ENCODE measurements at places on chromosomes 2 and 18.

- DNase-seq = peak; percentile 41
Observed at GRCh38 chr2:6917761-6918421, 679 bp downstream of the RNF144A start.

- DNase-seq = no peak
Observed at GRCh38 chr18:22753130-22753831, 179.8 kb upstream of the RBBP8 start.

- no peak for DNase-seq
Observed at GRCh38 chr2:165528691-165529090, 59.2 kb downstream of the CSRNP3 start.

DNA sequence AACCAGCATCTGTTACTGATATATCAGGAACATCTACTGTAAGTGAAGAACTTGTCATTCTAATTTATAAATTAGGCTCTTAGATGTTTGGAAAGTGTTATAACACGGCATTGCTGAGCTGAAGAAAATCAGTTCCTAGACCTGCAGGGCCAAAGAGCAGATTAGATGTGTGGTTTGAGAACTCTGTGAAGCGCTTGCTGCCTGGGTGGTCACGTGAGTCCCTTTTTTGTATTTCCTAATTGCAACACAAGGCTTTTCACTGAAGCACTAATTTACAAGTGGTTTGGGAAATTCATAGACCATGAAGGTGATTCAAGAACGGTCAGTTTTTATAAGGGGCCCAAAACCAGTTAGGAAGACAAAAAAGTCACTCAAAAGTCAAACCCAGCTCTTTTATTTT lies 106.9 kb upstream of the SP3 start:
- peak; percentile 69 for DNase-seq

- DNase-seq = no peak
Observed at GRCh38 chr2:226220511-226220910, 579.1 kb downstream of the IRS1 start.

DNA sequence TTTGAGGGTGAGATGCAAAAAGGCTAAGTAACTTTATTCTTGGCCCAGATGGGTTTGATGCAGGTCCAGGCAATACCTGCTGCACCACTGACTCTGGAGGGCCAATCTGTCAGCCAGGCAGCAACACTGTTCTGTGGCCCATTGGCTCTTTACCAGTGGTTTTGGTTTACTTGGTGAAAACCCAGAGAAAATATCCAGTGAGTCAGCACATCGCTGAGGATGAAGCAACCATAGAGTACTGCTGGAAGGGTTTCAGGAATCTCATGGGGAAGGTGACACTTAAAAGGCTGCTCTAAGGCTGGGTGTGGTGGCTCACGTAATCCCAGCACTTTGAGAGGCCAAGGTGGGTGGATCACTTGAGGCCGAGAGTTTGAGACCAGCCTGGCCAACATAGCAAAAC lies 192.5 kb upstream of the FAM98A start:
- no peak for DNase-seq

DNA sequence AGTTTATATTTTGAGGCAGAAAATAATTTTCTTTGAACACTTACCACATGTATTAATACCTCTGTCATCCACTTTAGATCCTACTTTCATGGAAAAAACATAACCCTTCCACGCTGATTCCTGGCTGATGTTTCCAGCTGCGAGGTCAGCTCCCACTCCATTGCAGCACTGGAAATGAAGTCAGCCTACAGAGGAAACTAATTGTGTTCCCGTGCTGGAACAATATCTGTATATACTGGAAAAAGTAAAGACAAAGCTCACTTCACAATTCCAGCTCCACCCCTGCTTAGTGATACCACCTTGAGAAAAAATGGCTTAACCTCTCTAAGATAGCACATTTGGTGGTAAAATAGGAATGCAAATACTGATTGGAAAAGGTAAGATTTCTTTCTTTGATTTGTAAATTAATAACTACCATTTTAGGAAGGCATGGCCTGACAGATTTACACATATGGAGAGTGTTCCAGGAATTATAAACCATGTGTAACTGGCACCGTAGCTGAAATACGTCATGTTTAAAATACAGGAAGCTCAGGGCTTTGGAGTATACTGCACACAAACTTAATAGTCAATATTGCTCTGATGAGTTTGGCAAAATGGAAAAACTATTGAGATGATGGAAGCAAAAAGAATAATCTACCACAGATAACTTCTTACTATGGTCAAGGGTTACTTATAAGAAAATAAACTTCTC lies 90.0 kb downstream of the TRIB2 start:
- DNase-seq = no peak

DNA sequence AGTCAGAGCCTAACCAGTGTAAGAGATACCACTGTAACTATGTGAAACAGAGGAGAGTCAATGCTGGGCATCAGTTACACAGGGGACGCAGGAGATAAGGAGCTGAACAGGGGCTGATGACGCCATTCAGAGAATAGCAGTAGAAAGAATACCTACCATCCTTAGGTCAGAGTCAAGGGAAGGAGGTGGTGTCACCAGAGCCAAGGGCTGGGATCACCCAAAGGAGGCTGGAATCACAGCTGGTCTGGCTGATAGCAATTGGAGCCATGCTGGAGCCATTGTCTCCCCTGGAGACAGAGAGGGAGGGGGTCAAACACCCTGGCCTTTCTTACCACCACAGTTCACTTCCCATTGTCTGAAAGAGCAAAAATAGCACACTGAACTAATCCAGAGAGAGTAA lies 37.3 kb upstream of the C18orf32 start:
- DNase-seq = no peak

GRCh38 chr2:4507661-4508060 lies 804.3 kb downstream of the DCDC2C start:
- DNase-seq = no peak

DNA sequence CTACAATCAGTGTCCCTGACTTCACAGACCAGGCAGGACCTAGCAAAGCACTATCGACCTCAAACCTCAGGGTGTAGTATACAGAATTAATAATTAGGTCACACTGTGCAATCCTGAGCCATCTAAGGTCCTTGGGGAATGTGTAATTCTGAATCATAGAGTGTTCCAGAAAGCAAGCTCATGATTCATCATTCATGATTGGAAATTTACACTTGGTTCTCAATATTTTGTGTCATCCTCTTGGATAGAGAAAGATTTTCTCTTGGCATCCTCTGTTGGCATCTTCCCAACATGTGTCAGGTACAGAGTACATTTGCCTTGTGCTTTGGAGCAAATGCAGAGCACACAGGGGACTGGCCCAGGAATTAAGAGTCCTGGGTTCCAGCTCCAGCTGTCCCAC lies 245.0 kb upstream of the NT5C1B start:
- DNase-seq = no peak

- no peak for DNase-seq
Observed at GRCh38 chr2:106812383-106812782, 73.6 kb downstream of the ST6GAL2 start.

- DNase-seq = peak; percentile 47
Observed at GRCh38 chr2:51247252-51247805, 215.4 kb upstream of the NRXN1 start.

GRCh38 chr2:42001711-42002201 lies 46.1 kb upstream of the PKDCC start:
- DNase-seq = no peak

DNA sequence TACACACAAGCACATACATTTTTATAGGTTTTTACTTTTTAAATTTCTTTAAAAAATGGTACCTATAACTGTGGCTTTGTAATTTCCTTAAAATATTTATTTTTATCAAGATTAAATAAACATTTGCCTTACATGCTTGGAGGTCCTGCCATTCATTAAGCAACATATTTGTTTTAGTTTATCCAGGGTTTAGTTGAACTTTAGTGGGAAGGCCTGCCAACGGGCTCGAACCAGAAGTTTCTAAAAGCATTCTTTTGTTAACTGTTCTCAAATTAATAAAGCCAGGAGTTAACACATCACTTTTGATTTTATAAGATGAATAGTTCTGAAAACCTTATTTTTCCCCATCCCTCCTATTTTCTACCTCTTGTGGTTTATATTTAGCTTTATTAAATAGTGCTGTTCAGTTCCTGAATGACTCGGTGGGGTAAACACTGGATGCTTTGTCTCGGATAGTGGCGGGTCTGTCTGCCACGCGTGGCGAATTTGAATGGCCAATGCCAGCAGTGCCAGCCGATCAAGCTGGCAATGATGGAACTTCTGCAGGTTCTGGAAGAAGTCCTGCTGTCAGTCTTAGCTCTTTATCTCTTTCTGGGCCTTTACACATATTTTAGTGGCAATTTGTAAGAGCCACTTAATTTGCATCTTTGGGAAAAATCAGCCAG lies 32.2 kb downstream of the SH3YL1 start:
- DNase-seq = no peak

- DNase-seq = no peak
Observed at GRCh38 chr2:191432121-191432520, 186.9 kb downstream of the MYO1B start.

- no peak for DNase-seq
Observed at GRCh38 chr2:199042660-199043379, 414.9 kb downstream of the SATB2 start.

GRCh38 chr2:84052043-84052442 lies 407.0 kb downstream of the SUCLG1 start:
- no peak for DNase-seq

- DNase-seq = no peak
Observed at GRCh38 chr18:78965917-78966792, 13.5 kb upstream of the SALL3 start.

Data from hematopoietic multipotent progenitor cell treated with erythropoietin and hydrocortisone succinate and interleukin-3 and kit ligand, for 4 days (in vitro differentiated cells).